HAP-1 (cell line): ENCODE measurements at places on chromosomes 2 and 18.

- no peak for DNase-seq
Observed at GRCh38 chr2:145464866-145465265, 944.9 kb upstream of the ZEB2 start.

GRCh38 chr2:23939987-23940717, at the start of gene UBXN2A:
UBXN2A (plus strand) TSS chr2:23940463; CDS start chr2:23958315, 17,852 bp downstream.
- DNase-seq, result peak; percentile 83

GRCh38 chr2:119155633-119156032, 2.9 kb downstream of the C1QL2 start:
- no peak for DNase-seq

GRCh38 chr2:225763711-225764110, 364.2 kb downstream of the NYAP2 start:
- no peak for DNase-seq

- no peak for DNase-seq
Observed at GRCh38 chr18:50401888-50402287, 27.0 kb downstream of the SKA1 start.

DNA sequence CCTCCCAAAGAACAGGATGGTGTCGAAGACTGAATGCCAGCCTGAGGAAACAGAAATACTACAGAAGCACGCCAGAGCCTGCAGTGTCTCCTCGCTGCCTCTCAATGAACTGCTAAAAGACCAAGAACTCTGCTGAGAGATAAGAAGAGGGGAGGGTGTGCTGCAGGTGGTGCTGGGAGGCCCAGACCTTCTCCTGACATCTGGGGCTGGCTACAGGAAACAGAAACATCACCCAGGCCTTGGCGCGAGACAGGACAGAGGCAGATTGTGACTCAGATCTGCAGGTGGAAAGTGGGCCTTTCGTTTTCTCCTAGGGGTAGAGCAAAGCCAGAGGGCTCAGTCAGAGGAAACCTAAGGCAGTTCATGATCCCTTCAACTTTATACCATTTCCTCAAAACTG, 250.3 kb upstream of the TCF4 start:
- DNase-seq, result no peak

GRCh38 chr2:63788071-63788470, 53.6 kb upstream of the UGP2 start:
- DNase-seq, result no peak

DNA sequence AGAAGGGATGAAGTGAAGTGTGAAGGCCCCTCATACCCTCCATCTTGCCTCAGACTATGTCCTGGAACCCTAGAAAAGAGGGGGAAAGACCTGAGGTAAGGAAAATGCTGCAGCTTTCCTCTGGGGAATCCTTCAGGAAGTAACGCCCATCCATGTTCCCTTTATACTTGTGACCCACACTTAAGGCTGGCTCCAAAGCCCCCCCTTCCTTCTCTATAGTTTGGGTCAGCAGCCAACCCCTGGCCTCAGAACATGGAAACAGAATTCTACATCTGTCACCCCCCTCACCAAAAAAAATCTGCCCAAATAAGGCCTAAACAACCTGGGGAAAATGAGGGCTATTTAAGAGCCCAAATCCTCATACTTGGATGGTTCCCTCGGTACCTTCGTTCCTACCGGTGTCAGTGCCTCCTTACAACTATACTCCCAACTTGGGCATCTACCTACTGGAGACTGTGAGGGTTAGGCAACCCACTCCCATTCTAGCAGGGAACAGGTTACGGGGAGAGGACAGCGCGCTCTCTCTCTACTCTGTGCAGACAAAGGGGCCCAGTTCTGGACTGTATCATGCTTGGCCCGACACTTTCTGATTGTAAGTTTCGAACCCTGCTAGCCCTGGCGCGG, 689 bp downstream of the OST4 start:
- no peak for DNase-seq

GRCh38 chr2:74379851-74380789, at the start of gene DCTN1:
DCTN1 (minus strand) TSS chr2:74380311; CDS start chr2:74380037, 274 bp downstream.
- no peak for DNase-seq

DNA sequence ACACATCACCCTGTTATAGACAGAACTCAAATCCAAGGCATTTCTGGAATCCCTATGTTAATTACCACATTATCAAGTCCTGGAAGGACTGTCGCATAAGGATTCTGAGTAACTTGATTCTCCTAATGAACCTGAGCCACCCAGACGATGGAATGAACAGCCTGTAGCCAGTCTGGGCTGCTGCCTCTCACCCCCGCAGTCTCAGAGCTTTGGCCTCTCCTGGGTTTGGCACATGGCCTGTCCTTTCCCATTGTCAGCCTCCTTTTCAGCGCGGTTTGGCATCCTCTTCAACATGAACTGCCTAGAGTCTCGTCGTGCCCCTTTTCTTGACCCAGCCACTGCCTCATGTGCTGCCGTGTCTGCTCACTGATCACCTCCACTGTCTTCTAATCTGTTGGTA, 147.6 kb downstream of the SLC8A1 start:
- no peak for DNase-seq

DNA sequence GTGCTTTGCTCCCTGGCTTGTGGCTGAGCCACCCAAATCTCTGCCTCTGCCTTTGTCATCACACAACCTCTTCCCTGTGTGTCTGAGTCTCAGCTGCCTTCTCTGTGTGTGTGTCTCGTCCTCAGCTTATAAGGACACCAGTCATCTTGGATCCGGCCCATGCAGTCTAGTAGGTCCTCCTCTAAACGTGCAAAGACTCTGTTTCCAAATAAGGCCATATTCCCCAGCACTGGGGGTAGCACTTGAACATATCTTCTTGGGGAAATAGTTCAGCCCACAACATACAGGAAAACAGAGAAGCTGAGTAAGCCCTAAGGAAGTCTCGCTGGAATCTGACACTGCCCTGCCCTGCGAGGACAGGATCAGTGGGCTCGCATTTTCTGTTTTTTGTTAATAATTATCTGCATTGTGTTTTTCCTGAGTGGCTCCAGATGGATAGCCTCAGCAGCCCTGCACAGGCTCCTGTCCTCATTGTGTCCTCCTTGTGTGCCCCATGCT, 42.1 kb downstream of the MTCL1 start:
- DNase-seq, result no peak

DNA sequence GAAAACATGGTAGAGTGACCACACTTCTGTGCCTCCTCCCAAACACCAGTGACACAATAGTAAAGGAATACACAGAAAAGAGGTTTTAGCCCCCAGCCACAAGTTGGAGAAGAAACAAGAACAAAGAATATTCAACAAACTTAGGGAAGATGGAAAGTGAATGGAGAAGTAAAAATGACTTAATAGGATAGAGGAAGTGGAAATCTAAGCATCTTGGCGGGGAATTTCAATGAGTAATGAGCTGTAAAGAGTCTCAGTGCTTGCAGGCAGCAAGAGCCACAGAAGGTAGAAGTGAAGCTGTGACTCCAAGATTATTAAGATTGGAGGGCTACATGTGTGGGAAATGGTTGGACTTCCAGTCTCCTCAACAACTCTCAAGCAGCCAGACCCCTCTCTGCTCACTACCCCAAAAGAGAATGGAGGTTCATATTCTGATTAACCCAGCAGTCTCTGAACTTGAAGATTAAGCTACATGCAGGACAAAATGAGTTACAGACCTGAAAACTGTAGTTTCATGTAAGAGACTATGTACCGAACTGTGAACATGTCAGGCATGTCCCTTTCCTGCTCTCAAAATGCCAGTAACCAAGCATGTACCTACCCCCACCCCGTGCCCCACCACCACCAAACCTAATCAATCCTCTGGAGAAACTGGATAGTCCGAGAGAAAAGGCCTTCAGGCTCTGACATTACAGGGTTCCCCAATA, 16.9 kb upstream of the HNRNPLL start:
- no peak for DNase-seq

GRCh38 chr2:126836761-126837679, 61.7 kb upstream of the TEX51 start:
- no peak for DNase-seq

GRCh38 chr2:59791004-59791618, 762.3 kb downstream of the BCL11A start:
- DNase-seq, result peak; percentile 19

DNA sequence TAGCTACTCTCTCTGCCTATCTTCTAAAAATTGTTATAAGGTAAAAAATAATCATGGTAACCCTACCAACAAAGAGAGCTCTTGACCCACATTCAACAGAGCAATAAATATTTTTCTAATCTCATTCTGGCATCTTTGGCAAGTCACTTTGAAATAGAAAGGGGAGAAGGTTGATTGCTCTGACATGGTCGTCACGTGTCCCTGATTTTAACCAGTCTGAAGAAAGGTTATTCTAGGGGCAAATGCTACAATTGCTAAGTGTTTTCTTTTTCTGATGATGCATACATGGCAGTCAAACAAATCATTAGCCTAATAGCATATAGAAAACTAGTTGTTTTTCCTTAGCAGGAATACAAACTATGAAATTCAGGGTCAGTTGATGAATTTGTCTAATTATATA, 153.3 kb upstream of the MAP3K20 start:
- no peak for DNase-seq

GRCh38 chr2:61340242-61340641, 130.6 kb downstream of the USP34 start:
- DNase-seq, result no peak

- DNase-seq, result no peak
Observed at GRCh38 chr2:240603081-240603835, 16.7 kb downstream of the CAPN10 start.

GRCh38 chr2:85318222-85319074, 9.3 kb downstream of the TGOLN2 start:
- no peak for DNase-seq

DNA sequence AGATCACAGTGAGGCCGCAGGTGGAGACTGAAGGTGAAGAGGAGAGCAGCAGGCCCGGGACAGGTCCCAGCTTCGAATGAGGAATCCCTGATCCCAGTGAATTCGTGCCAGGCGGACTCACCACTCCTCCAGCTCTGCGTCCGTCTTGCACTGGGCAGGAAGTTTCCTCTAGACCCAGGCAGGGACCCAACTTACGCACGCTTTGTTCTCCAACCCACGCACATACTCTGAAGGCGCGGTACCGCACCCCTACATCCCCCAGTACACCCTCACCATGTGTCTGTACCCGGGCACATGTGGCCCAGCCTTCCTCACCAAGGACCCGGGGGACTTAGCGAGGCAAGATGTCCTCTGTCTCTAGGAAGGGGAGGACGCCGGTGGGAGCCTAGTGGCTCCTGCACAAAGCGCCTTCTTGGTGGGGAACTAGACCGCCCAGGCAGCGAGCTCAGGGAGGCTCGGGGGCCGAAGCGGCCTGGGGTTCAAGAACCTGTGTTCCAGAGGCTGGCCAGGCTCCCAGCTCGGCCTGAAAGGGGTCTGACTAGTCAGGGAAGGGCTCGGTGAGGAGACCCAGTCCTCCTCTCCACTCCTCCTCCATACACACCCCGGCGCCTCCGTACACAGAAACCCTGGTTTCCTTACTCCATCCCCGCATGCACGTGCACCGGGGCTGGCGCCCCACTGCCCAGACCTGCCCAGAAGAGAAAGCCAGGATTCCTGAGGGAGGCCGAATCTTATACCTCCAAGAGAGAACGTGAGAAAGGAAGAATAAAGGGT, 38.3 kb upstream of the ATP6V1B1 start:
- no peak for DNase-seq

GRCh38 chr2:7994397-7994951, 687.4 kb upstream of the ID2 start:
- DNase-seq, result no peak

DNA sequence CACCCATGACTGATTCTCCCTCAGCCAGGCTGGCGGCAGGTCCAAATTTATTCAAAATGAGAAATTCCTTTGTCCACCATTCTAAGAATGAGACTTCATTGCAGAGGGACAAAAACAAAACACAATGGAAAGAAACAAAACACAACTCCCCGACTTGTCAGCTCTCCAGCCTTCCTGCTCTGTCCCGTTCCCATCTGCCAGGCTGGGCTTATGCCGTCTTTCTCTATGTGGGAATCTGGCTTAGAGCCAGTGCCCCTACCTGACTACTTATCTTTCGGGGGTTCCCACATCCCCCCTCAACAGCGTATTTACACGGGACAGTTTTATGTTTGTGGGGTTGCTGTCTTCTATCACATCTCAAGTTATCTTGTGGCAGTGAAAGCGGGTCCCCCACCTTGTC, 13.8 kb downstream of the CELF4 start:
- DNase-seq, result no peak

DNA sequence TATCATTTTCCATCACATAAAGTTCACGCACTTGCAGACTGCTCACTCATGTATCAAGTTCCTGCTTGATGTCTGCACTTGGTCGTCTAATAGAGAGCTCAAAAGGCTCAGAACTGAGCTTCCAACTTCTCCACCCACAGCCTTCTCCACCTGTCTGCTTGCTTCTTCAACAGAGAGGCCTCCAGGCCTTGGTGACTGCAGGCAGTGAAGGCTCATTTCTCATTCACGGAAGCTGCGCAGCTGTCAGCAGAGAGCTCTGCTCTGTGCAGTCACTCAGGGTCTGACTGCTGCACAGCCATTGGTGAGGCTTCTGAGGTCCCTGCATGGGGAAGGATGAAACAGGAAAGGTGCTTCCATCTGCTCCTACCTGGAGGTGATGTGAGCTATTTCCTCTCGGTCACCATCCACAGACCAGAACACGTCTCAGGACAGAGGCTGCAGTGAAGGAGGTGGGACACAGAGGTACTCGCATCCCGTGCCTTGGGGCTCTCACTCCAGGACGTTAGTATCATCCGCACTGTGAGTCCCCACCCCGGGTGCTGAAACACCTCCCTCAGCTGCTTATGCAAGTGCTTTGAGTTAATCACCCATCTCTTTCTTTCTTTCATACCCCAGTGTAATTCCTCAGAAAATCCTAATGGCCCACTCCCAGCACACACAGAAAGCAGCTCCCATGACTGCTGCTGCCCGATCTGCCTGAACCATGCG, 126.2 kb downstream of the TMEM18 start:
- DNase-seq, result no peak

DNA sequence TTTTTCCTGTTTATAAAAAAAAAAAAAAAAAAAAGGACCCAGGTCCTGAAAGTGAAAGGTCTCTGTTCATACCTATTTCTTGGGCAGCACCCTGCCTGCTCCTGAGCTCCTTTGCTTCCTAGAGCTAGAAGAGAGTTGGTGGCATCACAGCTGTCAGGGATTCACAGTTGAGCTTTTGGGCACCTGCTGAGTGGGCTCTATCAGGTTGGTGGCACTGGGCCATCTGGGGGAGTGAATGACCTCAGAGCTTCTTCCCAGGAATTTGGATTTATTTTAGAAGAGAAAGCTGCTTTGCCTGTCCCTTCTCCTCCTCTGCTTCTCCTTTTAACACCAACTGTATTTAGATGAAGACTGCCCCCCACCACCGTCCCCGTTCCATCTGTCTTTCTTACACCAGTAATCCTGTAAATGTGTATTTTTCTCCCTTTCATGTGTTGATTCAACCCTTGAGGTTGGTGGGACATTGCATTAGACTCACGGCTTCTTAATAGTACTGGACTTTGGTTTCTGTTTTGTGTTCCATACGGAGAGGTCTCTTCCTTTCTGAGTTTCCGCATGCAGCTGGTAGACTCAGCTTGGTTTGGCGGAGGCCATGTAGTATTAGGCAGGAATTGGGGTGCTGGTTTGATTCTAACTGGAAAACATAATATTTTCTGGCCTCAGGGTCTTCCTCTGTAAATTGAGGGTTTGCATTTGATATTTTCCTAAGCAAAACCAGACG, 7.6 kb upstream of the MGAT5 start:
- peak; percentile 9 for DNase-seq
